ENCODE measurements at places on chromosomes 5 and 9. TPM values are rescaled to one million over a fixed set of nuclear protein-coding genes. Genes with fewer than 3 reads are reported as not detected.

PCDHGB3 gene
- 1.1 TPM for total RNA-seq

NR5A1 gene
- 0.37 TPM for total RNA-seq

BTNL8 gene
- not detected for total RNA-seq

TRIM23 gene
- 14.2 TPM for total RNA-seq

UNC5A gene
- 1.4 TPM for total RNA-seq

ZNF658 gene
- total RNA-seq, result 5.9 TPM

NOXA1 gene
- 5.0 TPM for total RNA-seq

CTNND2 gene
- 6.5 TPM for total RNA-seq

DDX4 gene
- total RNA-seq, result not detected

DMGDH gene
- total RNA-seq, result 0.73 TPM

C1QTNF3 gene
- 6.3 TPM for total RNA-seq

ENC1 gene
- 67.2 TPM for total RNA-seq

DIRAS2 gene
- 0.21 TPM for total RNA-seq

SPRY4 gene
- total RNA-seq, result 157 TPM

PDE6A gene
- 0.15 TPM for total RNA-seq

ARID3C gene
- 0.80 TPM for total RNA-seq

FREM1 gene
- 21.0 TPM for total RNA-seq

RELL2 gene
- 6.2 TPM for total RNA-seq

PCDHGA5 gene
- total RNA-seq, result 3.0 TPM

IQGAP2 gene
- 8.3 TPM for total RNA-seq
